ENCODE measurements at places on chromosomes 2 and 18.
A peak's percentile ranks its signal among the peaks of the same experiment; 100 is the strongest.

DNA sequence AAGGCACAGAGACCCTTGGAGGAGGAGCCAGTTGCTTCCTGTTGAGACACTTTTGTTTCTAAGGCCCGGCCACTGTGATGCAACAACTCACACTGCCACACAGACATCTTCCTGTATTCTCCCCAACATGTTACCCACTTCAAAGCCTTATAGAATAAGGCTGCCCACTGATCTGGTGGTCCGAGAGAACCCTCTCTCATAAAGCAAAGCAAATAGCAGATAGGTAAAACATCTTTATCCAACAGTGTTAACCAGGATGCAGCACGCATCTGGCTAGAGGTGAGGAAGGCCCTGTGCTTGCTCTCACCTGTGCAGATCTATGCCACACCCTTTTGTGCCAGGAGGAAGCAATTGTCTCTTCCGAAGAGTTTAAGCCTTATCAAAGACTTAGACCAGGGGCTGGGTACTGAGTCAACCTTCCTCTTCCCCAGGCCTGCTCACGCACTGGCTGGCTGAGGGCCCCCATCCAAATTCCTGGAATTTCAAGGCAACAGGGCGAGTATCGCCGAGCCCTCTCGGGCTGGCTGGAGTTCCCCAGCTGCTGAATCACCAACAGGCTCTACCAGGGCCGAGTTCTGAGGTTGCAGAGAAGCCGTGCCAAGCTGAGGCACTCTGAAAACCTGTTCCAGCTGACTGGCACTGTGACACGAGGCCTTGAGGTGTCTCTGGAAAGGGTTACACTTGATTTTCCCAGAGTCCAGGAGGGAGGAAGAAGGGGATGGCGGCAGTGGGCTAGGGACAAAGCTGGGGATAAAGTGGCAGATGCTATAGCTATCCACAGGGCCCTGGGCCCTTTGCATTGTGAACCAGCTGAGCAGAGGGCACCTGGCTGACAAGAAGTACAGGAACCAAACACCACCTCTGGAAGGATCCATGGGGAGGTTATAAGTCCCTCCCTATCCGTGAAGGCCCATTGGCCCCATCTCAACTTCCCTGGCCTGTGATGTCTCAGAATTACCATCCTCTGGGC lies 29.3 kb downstream of the TGFA start:
- no peak for DNase-seq

DNA sequence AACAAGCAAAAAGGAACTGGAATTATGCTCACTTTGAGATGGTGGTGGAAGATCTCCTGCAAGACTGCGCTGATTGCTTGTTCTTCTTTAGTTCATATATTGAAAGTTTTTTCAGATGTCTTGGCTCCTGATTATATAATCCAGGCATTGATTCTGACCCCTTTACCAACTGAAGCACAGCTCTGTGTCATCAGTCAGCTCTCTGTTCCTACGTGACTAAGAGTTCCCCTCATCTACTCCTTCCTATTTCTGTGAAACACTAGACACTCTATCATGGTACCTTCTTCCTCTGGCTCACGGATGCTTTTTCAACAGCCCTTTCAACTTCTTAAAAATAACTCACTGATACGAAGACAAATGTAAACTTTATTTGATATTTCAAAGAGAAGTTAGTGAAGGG lies 788.6 kb downstream of the SOCS6 start:
- no peak for DNase-seq

- DNase-seq = no peak
These were observed 246.4 kb upstream of the RAB12 start for GRCh38 chr18:8362863-8363262.

- DNase-seq = no peak
These were observed 335.5 kb upstream of the SPRED2 start for GRCh38 chr2:65767946-65768345.

DNA sequence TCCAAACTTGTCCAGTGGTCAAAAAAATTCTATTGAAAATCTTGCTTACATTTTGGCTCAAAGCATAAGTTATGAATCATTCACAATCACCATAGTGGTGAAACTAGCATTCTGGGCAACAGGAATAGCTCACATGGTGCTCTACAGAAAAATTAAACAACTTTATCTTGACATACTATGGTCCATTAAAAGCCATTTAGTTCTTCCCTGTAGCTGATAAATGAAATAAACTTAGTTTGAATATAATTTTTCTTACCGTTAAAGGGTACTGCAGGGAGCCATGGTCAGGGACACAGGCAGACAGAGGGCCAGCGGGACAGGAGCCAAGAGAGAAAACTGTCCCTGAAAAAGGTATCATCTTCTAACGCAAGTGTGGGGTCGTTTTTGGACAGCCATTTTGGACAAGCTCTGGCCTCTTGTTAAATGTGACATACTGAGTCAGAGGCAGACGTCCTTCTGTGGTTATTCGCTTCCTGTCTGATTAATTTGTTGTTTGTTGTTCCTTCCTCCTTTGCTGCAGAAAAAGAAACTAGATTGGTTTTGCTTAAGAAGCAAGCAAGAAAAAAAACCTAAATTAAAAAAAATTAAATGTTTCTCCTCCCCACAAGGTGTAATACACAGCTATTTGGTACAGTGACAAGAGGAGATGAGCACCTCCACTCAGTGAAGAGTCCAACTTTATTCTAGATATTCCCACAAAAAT lies at the start of gene WIPF1:
Gene WIPF1, minus strand, starts transcription at position 460 of the 703 bp plus-strand sequence. CDS start 12,231 bp downstream, outside the sequence.
- no peak for DNase-seq

DNA sequence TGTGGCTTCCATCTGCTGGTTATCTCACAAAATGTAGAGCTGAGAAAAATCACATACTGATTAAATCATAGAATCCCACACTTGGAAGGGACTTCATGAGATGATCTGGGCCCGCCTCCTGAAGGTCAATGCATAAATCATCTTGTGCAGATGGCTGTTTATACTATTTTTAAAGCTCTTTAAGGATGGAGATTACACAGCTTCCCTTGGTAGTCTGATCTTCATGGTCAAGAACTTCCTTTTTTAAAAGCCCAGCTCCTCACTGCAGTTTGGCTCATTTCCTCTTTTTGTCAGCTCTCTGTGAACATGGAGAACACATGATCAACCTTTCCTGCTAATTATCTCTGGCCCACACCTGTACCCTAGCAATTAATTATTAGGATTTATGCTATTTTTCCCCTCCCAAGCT lies 25.9 kb downstream of the GCG start:
- DNase-seq = peak; percentile 25

- no peak for DNase-seq
These were observed 103.9 kb upstream of the ACVR1C start for GRCh38 chr2:157732596-157732995.

DNA sequence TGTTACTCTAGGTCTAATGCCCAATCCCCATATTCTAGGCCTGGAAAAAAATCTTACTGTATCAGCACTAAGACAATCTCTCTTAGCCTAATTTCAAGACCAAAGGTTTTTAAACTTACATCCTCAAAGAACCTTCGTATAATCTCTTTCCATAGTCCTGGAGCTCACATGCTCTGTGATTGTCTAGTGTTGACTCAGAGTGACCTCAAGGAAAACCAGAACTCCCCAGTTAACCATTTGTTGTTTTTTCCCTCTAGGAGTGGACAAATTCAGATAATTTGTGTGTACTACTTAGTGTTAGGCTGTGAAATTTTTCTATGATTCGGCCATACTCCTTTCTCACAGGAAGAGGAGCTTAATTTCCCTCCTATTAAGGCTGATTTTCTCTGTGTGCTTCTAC lies 536.1 kb downstream of the SLC4A3 start:
- no peak for DNase-seq

DNA sequence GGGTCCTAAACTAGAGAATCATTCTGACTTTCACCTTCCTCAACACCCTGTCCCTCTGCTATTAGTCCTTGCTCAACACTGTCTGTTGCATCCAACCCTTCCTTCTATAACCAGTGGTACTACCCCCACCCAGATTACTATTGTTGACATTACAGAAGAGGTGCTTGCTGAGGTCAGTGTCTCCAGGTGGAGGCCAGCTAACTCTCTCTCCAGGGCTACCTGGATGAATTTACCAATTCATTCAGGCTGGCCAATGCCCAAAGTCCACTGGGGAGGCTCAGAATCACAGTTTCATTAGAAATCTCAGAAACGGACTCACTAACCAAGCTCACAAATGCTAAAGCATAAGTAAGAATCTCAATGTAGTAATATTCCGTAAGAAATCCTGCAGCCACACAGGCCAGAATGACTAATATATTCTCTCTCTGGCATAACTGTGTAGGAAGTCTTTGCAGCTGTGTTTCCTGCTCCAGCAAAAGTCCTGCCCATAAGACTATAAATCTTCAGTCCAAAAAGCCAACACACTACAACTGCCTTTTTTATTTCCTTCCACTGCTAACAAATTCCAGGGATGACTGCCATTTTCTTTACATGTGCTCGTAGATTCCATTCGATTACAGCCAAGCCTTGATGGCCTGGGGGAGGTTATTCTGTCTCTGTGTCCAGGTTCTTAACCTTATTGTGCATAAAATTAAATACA lies 10.0 kb upstream of the TTR start:
- DNase-seq = no peak

- DNase-seq = no peak
These were observed 3.8 kb downstream of the ARHGEF4 start for GRCh38 chr2:130840506-130840905.

- DNase-seq = no peak
These were observed 72.1 kb downstream of the PSMG2 start for GRCh38 chr18:12774982-12775381.

DNA sequence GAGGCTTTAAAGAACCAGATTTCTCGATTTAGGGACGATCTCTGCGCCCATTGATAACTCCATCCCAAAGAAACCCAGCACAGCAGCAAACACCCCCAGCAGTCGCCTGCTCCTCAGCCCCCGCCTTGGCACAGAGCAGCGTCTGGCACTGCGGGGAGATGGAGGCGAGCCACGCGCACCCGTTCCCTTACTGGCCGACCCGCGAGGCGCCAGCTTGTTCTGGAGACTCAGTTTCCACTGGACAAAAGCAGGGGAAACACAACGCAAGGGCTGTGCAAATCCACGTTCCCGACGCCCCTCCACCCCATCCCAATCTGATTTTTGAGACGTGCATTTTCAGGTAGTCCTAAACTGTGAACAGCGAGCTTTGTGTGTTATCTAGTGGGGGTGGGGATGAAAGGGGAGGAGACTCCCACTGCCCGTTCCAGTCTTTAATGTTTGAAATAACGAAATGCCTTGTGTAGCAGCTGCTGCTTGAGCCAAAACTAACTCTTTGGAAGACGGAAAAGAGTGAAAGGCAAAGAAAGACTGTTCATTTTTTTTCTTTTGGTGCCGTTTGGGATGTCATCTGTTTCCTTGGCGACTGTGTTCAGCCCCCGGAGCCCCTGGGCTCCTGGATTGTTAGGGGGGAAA lies 143.2 kb downstream of the MEIS1 start:
- DNase-seq = peak; percentile 69

GRCh38 chr2:197240421-197241041 lies 70.0 kb downstream of the ANKRD44 start:
- no peak for DNase-seq

- DNase-seq = peak; percentile 99
These were observed 339.4 kb downstream of the BCL11A start for GRCh38 chr2:60213865-60214625.

DNA sequence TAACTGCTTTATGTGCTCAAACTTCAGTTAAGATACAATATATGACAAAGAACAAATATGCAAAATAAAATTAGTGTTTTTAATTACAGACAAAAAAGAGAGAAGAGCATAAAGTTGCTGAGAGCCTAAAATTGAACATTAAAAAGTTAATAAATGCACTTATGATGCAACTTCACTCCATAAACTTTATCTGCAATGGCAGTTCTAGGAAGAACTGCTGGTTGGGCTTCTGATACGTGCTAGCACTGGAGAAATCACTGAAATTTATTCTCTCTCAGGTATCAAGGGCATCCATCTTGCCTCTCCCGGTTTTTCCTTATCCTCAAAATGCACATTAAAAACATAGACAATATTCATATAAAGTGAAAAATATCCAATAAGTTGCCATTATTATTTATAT lies 35.7 kb downstream of the MYO3B start:
- no peak for DNase-seq

GRCh38 chr2:1688161-1688560 lies 56.2 kb downstream of the PXDN start:
- no peak for DNase-seq

GRCh38 chr2:43324259-43325106 lies 98.1 kb upstream of the ZFP36L2 start:
- DNase-seq = no peak

GRCh38 chr2:16900405-16901025 lies 234.9 kb upstream of the CYRIA start:
- DNase-seq = peak; percentile 59

- no peak for DNase-seq
These were observed 99.9 kb downstream of the PARD3B start for GRCh38 chr2:204645018-204645773.

- DNase-seq = no peak
These were observed 208.3 kb upstream of the HDAC4 start for GRCh38 chr2:239609162-239609561.

- no peak for DNase-seq
These were observed 70.9 kb upstream of the FHL2 start for GRCh38 chr2:105469781-105470180.

DNA sequence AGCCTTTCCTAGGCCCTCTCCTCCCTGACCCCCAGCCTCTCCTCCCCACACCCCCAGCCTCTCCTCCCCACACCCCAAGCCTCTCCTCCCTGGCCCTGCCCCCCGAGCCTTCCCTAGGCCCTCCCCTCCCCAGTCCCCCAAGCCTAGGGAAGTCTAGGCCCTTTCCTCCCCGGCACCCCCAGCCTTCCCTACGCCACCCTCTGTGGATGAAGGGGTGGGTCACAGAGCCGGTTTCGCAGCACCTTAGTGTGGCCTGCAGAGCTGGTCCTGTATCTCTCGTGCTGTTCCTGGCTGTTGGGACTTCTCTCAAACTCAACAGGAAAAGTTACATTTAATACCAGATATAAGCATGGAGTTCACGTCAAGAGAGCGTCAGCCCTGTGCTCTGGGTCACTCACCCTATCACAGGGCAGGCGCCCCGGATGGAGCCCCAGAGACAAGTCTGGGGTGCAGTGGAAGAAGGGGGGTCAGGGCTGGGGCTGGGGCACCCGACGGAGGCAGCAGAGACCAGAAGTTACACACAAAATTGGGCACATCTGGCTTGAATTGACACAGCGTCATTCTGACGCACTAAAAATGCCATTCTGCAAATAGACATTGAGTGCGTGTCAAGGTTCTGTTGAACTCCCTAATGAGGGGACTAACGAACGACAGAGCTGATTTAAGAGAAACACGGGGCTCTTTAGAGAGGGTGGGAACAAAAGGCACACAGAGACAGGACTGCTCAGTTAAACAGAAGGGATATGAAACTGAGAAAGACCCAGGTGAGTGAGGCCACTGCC lies 24.0 kb downstream of the KCNIP3 start:
- DNase-seq = no peak

DNA sequence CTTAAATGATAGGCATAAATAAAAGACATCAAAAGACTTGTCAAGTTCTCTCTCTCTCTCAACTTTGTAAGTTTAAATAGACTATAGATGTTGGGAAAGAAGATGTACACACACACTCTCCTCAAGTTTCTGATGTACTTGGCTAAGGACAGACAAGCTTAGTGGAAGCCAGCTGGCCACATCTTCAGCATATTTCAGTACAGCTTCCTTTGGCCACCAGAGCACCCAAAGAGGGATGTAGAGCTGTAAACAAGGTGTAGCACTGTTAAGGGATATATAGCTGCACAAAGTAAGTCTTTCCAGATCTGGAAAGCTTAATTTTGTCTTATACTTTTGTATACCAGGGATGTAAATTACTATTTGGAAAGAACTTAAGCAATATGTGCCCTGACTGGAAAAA lies 64.3 kb upstream of the MSTN start:
- DNase-seq = no peak

- no peak for DNase-seq
These were observed 275.9 kb downstream of the TMX3 start for GRCh38 chr18:68438983-68439382.

GRCh38 chr2:9378433-9379390 lies 44.6 kb downstream of the ITGB1BP1 start:
- DNase-seq = peak; percentile 51
